ENCODE measurements at places on chromosomes 3 and 15.

DNA sequence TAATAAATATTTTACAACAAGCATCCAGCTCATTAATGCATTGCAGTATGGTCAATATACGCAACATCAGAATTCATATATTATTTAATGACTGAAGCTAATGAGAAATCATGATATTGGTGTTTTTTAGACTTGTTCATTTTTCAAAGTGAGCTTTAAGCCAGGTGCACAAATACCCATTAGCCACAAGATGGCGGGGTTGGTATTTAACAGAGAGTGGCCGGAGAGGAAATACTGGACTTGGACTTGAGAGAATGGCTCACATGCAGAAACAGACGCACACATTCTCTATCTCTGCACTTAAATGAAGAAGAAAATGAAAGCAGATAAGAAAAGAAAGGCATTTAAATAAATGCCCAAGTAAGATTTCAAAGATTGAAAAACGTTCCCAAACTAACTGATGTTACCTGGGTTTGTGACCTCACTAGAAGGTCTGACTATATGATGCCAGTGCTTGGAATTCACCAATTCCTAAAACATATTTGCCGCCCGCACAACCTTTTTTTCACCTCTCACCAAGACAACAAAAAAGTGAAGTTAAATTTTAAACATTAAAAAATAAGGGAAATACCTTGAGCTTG, 21.2 kb upstream of the CRBN start:
- no peak for DNase-seq

DNA sequence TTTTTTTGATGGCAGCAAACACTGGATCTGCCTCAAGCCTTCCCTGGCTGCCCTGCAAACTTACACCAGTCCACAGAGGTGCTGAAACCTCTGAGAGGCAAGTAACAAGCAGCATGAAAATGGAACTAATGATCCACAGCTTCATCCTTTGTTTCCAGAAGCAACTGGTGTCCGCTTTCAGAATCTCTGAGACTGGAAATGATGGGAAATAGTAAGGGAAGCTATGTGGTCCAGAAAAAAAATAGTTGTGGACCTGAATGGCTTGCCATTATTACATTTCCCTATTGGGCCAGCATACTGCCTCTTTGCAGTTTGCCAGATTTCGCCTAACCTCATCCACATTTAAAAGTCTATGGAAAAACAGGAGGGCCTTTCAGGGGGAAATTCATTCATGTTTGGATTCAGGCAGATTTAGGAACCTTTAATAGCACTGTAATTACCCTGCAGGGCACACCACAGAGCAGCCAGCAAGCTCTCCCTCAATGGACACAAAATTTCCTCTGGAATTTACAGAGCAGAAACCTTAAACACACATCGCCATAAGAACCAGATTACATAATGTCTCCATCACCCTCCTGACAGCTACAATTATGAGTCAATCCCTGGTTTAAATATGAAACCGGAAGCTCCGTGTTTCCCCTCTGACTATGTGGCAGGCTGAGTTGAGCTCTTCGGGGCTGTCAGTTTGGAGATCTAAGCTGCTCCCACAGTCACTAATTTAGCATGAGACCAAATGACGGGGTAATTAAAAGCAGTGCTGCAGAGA, 134.4 kb downstream of the TMCO5A start:
- DNase-seq = no peak

GRCh38 chr15:50563756-50564155, 17.3 kb upstream of the USP50 start:
- DNase-seq = no peak

DNA sequence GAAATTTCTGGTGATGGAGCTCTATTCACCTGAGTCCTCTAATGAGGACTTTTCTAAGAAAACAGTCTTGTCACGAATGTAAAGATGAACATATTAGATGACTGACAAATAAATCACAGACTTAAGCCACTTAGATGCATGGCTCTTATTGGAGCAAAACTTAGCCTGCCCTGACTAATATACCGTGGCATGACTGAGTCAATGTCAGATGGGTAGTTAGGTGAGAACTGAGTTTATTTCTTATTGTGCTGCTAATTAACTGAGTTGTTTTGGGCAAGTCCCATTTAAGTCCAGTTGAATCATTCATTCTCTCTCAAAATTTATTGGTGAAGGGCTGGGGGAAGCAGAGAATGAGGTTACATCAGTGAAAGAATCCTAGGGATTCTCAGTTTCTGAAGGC, 459.8 kb downstream of the MCTP2 start:
- DNase-seq = no peak

GRCh38 chr15:61415617-61416120, 186.6 kb upstream of the RORA start:
- no peak for DNase-seq

- no peak for DNase-seq
Measured at GRCh38 chr3:169610888-169611291, 52.6 kb downstream of the MECOM start.

DNA sequence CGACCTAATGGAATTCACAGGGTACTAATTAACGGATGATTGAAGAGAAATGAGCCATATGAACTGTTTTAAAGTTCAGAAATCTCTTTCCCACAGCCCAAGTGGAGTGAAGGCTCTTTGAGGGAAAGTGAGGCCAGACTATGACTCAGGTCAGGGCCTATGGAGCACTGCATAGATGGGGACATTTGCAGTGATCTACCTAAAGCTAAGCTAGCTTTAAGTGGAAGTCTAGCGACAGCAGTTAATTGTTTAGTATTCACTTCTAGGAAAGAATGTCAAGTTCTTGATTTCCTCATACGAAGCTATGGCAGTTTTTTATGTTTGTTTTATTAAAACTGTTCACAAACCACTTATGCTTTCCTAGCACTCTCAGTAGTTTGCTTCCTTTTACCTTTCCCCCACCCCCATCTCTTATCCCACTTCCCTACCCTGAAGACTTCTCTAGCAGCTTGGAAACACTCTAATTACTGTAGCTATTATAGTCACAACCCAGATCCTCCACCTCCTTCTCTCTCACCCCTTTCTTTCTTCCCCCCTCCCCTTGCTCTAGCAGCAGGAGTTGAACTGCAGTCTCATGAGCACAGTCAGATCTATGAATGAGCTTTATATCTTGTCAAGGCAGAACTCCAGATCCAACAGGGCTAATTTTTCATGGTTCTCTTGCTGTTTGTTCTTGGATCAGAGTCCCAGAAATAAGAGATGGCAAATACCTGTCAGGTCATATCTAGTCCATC, 6.2 kb downstream of the ZNF609 start:
- no peak for DNase-seq

DNA sequence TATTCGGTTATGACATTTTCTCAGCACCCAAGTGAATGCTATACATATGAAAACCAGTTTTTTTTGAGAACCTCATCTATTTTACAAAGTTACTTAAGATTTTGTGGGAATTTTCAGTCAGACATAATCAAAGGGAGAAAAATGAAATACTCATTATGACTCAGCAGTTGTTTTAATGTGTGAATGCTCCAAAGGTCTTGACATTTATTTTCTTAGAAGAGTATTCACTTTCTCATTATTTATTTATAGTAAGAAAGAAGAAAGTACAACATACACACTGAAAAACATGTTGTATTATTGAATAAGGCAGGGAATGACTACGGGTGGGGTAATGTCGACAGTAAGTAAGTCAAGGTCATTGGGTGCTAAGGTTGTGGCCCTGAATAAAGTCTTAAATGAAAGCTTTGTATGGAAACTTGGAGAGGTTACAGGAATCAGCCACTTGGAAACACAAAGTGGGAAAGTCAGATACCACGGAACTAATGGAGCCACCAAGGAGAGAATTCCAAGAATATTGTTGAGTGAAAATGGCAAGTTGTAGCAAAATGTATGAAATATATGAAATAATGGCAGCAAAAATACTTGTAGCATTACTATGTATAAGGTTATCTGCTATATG, 844.5 kb downstream of the TBL1XR1 start:
- DNase-seq = no peak
